Esophagus squamous epithelium (tissue), 5 donors: ENCODE measurements at places on chromosomes 7 and 10.

GRCh38 chr7:44398511-44398911, 73.1 kb upstream of the CAMK2B start:
- DNase-seq: no peak

- DNase-seq: no peak
Observed at GRCh38 chr7:34844936-34845665, 187.1 kb downstream of the NPSR1 start.

DNA sequence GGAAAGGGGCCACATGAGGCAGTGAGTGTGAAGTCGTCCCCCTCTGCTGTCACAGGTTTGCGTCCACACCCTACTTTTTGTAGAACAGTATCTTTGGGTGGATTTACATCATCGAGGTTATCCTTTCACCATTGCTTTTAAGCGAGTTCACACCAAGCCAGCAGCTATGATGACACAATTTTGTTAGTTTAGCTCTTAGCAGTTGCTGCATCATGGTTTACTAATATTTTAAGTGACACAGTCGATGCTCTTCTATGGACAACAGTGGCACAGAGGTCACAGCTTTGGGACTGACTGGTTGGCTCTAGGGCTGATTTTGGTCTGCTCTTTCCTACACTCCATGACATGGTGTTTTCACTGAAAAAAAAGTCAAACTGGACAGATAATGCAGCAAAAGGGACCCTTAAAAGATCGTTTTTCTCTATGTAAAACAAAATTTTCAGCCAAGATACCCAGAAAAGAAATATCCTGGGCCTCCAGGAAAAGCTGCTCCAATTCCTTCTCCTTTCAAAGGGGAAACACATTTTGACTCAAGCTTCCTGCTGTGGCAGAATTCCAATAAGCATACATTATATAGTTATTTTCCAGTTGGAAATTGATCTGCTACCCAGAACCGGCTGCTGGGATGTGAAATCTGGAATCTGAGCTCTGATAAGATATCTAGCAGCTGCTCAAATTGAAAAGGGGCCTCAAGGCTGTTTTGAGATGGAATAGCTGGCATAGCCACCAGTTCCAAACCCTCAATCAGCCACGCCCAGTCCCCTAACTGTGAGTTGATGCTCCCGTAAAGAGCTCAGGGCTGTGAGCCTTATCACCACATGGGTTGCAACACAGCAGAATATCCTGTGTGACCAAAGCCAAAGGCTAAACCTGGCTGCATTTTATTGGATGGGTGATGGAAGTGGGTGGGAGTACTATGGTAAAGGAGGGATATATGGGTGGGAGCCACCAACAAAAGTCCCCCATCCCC, 114.2 kb downstream of the SMURF1 start:
- no peak for DNase-seq

DNA sequence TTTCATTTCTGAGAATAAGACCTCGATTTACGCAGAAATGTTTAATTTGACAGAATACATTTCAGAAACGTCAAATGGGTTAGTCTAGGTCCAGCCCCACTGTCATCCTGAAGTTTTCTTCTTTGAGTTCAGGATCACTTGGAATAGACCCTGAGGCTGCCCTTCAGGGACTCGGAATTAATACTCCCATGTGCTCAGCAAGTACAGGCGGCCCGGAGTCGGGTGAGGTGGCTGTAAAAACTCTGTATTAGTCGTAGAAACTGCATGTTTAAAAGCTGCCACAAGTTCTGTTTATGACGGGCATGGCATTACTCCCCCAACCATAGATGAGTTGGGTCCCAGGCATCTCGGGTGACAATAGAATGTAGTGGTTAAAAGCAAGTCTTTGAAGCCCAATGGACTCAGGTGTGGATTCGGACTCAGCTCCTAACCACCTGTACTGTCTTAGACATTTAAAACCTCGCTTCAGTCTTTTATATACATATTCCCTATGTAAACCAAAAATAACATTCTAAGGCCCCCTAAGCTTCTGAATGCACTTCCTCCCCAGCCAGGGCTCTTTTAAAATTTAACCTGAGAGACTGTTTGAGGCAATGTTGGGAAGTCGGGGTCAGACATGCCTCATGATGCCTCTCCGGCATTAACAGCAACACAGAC, 216.3 kb downstream of the ADARB2 start:
- no peak for DNase-seq

GRCh38 chr10:126776168-126776567, 105.7 kb upstream of the C10orf90 start:
- no peak for DNase-seq

DNA sequence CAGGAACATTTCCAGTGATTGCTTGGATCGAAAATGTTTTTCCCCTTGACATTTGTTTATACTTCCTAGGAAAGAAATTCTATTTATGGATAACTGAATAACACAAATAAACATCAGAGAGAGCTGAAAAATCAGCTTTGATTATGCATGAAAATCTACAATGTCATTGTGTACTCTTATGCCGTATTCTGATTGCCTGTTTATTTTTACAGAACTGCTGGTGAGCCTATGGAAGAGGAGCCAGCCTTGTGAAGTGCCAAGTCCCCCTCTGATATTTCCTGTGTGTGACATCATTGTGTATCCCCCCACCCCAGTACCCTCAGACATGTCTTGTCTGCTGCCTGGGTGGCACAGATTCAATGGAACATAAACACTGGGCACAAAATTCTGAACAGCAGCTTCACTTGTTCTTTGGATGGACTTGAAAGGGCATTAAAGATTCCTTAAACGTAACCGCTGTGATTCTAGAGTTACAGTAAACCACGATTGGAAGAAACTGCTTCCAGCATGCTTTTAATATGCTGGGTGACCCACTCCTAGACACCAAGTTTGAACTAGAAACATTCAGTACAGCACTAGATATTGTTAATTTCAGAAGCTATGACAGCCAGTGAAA, 121.5 kb downstream of the TWIST1 start:
- no peak for DNase-seq

- no peak for DNase-seq
Observed at GRCh38 chr7:104758504-104758903, 255.5 kb upstream of the KMT2E start.

DNA sequence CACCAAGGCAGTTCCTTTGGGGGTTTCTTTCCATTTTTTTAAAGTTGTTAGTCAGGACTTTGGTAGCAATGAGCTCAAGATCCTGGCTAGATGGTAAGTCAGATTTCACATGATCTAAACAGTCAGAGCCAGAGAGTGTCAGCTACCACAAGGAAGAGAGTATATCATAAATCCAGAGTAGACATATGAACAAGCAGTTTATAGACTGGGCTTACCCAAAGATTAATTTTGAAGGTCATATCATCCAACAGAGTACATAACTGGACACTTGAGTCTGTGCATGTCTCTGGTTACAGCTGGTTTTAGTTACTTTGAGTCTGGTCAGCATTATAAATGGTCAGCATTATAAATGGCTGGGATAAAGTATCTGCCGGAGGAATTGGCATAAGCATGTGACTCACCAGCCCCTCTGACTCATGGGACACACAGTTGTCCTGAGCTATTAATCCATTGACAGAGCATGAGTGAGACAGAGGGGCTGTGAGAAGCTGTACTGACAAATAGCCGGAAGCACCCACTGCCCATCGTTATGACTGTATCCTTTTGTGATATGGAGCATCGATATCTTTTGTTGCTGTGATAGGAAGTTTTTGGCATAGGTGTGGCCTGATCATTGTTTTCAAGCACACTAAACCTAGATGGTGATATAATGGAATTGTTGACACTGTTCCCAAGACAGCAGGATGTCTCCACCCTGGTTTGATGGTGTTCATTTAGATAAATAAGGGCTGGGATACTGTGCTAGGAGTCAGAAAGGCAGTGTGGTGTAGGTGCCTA, 19.3 kb downstream of the PPP1R3C start:
- no peak for DNase-seq
